ENCODE measurements at places on chromosomes 6 and 20.

- no peaks in the 10 kb centered on the region for H3K27me3 ChIP-seq
- H3K4me3 ChIP-seq: peak overlapping the region; percentile 88
- peaks cover 13% of the 10 kb centered on the region for H3K36me3 ChIP-seq
- H3K27ac ChIP-seq: peak overlapping the region; percentile 89
Observed at GRCh38 chr6:10410207-10411050, 4.4 kb downstream of the TFAP2A start.

DNA sequence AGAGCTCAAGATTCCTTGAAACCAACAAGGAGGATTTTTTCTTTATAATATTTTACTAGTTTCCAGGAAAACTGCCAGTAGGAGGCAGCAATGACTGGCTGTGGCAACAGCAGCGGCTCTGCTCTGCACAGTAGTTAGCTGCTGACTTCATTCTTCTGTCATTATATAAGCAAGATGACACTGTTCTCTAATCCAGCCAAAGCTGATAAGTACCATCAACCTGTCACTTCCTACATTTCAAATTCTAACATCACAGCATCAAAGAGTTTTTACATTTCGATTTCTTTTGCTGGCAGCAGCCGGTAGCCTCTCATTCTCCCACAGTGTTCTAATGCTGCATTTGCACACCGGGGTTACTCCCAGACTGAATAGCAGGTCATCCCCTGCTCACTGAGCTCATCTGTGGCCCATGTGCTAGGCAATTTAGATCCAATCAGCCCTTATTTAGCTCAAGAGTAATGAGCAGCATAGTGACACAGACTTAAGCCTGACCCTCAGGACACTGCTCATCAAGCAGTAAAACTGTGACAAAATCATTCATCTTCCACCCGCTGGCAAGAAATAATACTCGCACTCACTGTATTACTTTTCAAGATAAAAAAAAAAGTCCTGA is 67.8 kb downstream of the MMS22L start:
- no peaks in the 10 kb centered on the region for H3K36me3 ChIP-seq
- H3K4me1 ChIP-seq: no peaks in the 10 kb centered on the region
- no peaks in the 10 kb centered on the region for H3K27me3 ChIP-seq

DNA sequence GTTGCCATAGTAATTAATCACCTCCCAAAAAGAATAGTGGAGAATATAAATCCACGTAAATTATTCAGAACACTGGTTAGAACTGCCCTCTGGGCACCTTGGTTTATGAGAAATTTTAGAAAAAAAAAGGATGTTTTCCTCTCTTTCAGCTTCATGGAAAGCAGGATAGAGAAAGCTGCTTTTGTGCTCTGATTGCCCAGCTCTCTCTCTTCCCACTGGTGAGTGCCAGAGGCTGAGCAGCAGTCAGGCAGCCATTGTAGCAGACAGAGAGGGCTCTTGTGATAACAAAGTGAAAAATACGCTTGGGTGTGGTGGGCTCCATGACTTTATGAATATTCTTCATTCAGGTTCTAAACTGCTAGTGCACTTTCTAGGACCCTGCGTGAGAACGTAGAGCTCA is 26.4 kb downstream of the SLC35F1 start:
- no peaks in the 10 kb centered on the region for H3K4me1 ChIP-seq
- DNase-seq: no peak
- no peak overlapping the region for H3K27ac ChIP-seq
- no peak overlapping the region for H3K4me3 ChIP-seq

- no peak overlapping the region for H3K4me3 ChIP-seq
- no peaks in the 10 kb centered on the region for H3K27me3 ChIP-seq
- DNase-seq: no peak
- H3K36me3 ChIP-seq: 0 out of 2 replicates have a peak, but pooled peaks cover 3% of the 10 kb centered on the region
Observed at GRCh38 chr20:36756496-36756895, 10.6 kb upstream of the NDRG3 start.

GRCh38 chr6:7439228-7439627 is 49.6 kb downstream of the RIOK1 start:
- H3K4me1 ChIP-seq: no peaks in the 10 kb centered on the region
- H3K36me3 ChIP-seq: no peaks in the 10 kb centered on the region
- H3K27ac ChIP-seq: no peak overlapping the region
- no peaks in the 10 kb centered on the region for H3K27me3 ChIP-seq

Measured in PC-9 (cell line).